ENCODE measurements at places on chromosomes 2 and 18.

GRCh38 chr2:101185085-101185484 is 33.9 kb upstream of the TBC1D8 start:
- DNase-seq = no peak

DNA sequence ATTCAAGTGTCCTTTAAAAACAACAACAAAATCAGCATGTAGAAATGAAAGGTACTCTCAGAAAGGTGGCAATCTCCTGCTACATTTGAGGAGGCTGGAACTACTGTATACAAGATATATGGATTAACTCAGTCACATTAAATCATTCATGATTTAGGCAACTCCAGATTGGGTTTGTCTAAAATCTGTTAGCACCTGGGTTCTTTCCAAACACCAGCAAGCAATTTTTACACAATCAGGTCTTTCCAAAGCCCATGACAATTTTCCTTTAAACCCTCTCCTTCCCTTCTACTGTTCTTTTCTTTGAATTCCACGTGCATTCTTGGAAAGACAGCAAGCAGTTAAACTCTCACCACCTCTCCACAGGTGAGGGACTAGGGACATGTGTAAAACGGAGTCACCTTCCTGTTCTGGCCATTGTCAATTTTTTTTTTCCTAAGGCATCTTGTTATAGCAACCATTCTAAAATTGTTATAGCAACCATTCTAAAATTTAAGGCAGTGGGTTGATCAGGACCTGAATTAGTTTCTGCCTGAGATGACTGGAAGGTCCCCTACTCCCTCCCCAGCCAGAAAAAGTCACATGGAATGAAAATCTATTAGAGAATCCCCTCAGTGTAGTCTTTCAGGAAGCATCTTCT is 113.9 kb downstream of the ANKRD44 start:
- DNase-seq = no peak

GRCh38 chr18:3088449-3088848 is 75.5 kb upstream of the LPIN2 start:
- no peak for DNase-seq

GRCh38 chr2:54029721-54030395 is 59.1 kb upstream of the PSME4 start:
- no peak for DNase-seq

- DNase-seq = no peak
Observed at GRCh38 chr2:5287558-5288334, 404.4 kb upstream of the SOX11 start.
